ENCODE measurements at places on chromosomes 1 and 21.

DNA sequence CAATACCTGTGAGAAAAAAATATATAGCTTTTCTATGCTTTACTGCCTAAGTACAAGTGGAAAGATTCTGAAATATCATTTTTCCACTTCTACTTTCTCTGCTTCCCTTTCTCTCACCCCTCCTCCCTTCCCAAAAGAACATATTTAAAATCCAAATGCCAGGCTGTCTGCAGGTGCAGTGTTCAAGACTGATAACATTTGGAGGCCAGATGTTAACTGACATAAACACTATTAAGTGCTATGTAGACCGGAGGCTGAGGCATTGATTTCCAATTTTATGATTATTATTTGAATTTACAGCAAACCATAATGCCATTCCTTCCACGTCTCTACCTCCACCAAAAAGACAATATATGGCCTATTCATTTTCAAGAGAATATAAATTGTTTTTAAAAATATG is 296.9 kb upstream of the SGIP1 start:
- DNase-seq = no peak

DNA sequence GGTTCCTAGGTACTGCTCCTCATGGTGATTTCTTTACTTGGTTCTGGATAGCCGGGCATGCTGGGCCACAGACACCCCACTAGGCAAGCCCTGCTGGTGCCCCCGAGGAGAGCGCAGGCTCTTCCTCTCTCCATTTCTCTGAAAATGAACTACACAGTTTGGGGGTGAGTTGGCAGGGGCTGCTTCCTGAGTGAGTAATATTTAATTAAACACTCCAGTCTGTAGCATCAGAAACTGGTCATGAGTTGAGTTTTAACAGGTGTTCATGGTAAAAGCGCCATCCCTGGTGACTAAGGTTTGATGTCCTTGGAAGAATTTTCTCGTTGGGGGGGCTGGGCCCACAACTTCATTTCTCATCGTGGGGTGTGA is 1.7 kb downstream of the SPSB1 start:
- DNase-seq = no peak

GRCh38 chr1:58936973-58937372 is 153.1 kb upstream of the JUN start:
- no peak for DNase-seq

DNA sequence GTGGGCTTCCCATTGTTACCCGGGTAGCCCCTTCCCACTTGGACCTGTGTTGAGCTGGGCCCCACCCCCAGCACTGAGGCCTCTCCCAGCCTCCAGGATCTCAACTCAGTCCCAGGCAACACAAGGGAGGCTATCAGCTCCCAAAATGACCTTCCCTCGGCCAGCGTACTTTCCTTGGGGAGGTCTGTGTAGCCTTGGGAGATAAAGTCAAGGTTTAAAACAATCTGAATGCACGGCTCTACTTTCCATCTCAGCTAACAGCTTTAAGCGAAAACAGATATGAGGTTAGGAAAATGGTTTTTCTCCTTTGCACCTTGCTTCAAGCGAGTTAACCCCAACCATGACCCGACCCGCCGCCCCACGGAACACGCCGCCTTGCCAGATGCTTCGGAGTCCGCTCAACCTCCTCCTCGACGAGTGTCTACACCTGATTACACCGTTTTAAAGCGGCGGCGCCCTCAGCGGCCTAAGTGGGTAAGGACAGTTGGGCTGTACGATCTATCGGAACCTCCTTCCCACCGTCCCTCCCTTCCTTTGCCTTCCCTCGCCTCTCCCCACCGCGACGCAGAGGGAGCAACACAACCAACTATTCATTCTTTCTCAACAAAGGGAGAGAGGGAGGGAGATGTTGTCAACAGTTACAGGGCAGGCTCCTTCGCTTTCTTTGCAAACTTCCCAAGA is 1.1 kb downstream of the BCAR3 start:
- DNase-seq = peak; percentile 52

GRCh38 chr1:24721533-24721932 is 23.7 kb upstream of the CLIC4 start:
- no peak for DNase-seq

- DNase-seq = no peak
These were observed 42.1 kb downstream of the MYOM3 start for GRCh38 chr1:24069817-24070216.

GRCh38 chr1:203185061-203185461 is 1.4 kb downstream of the CHI3L1 start:
- DNase-seq = no peak

- DNase-seq = no peak
These were observed 22.7 kb downstream of the UBASH3A start for GRCh38 chr21:42426424-42426823.
